ENCODE measurements at places on chromosomes 1 and 21.

GRCh38 chr21:36861595-36862323 lies 104.7 kb downstream of the HLCS start:
- no peak for DNase-seq

DNA sequence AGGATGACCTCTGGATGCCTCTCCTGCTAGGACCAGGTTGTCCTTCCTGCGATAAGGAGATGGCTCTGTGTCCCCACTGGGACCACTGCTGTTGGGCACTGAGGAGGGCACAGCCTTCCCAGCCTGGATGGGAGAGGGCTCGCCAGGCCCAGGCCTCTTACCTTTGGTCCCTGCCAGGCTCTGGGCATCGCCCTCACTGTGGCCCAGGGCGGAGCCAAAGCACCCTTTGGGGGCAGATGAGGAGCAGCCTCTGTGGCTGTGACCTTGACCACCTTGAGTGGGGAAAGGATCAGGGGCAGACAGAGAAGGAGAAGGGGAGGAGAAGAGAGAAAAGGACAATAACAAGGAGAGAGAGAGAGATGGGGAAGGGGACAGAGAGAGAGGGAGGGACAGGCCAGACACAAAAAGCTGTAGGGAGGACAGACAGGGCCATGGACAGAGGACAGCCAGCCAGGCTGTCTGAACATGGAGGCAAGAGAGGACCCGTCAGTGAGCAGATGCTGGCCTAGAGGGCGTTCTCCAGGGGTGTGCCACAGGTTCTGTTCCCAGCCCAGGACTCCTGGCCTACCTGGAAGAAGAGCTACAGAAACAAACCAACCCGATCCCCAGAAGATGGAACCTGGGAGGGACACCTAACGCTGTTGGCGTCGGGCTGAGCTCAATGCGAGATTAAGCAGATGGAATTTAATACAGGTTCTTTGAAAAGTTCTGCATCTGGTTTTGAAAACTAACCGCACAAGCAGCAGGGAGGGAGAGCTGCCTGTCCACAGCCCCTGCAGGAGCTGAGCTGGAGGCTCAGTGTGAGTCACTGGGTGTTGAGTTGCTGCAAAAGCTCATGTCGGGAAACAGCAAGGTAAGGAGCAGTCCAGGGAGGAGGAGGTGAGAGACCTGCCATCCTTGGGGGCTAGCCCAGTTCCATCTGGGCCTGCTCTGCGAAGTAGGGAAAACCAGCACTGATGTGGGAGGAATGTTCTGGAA lies 262.1 kb downstream of the PTPRU start:
- no peak for DNase-seq

DNA sequence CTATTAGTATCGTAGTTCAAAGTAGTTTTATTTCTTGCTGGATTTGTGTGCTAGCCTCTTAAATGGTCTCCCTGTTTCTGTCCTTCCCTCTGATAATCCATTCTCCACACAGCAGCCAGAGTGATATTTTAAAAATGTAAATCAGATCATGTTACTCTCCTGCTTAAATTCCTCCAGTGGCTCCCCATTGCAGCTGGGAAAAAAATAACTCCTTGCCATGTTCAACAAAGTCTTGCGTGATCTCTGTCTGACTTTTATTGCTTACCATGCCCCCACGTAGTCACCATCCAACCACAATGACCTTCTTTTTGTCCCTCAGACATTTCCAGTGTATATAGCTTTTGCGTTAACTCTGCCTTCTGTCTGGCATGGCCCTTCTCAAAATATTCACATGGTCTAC lies 178.8 kb downstream of the FGGY start:
- no peak for DNase-seq

- no peak for DNase-seq
These were observed 35.8 kb downstream of the PTPRF start for GRCh38 chr1:43566382-43567044.

DNA sequence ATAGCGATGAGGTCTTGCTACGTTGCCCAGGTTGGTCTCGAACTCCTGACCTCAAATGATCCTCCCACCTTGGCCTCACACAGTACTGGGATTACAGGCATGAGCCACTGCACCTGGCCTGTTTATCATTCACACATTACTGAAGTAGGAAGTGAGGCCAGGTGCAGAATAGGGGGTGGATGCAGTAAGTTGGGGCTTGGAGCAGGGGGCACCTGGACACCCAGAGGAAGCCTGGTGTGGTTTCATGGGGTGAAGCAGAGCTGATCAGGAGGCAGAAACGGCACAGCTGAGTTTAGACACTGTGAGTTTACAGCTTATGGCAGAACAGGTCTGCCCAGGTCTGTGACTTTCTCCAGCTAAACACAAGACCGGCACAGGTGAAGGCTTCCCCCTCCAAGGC lies 4.9 kb downstream of the CDA start:
- DNase-seq, result no peak
